ENCODE measurements at places on chromosomes 4 and X.

DNA sequence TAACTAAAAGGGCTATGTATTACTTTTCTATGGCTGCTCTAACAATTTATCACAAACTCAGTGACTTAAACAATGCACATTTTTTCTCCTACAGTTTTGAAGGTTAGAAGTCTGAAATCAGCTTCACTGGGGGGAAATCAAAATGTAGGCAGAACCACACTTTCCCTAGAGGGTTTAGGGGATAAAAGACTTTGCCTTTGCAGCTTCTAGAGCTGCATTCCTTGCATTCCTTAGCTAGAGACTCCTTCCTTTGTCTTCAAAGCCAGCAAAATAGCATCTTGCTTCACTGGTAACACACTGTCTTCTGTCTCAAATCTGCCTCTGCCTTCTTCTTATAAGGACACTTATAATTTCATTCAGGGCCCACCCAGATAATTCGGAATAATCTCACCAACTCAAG, 152.4 kb upstream of the SPIN4 start:
- peak; percentile 2 for DNase-seq

- DNase-seq = no peak
Measured at GRCh38 chrX:148933881-148934280, 433.5 kb downstream of the AFF2 start.

- no peak for DNase-seq
Measured at GRCh38 chr4:95018785-95019184, 261.0 kb downstream of the BMPR1B start.

- DNase-seq = no peak
Measured at GRCh38 chr4:146211440-146211839, 2.9 kb upstream of the REELD1 start.

DNA sequence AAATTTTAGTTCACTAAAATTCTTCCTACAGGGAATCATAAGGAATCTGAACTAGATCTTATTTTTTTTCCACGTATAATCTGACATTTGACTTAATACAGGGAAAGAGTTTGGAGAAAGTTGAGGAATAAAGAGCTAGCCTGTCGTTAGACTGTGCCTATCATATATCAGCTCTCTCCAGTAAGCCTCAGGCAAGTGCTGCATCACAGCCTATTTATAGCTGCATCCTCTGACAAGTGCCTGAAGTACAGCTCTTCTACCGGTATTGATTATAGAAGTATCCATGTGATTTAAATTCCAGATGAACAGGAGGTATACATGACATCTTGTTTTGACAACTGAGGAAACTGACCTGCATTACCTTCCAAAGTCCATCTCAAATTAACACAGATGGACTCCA, 248.9 kb downstream of the TLL1 start:
- peak; percentile 1 for DNase-seq

GRCh38 chr4:145278341-145279121, 98.1 kb upstream of the OTUD4 start:
- peak; percentile 63 for DNase-seq

DNA sequence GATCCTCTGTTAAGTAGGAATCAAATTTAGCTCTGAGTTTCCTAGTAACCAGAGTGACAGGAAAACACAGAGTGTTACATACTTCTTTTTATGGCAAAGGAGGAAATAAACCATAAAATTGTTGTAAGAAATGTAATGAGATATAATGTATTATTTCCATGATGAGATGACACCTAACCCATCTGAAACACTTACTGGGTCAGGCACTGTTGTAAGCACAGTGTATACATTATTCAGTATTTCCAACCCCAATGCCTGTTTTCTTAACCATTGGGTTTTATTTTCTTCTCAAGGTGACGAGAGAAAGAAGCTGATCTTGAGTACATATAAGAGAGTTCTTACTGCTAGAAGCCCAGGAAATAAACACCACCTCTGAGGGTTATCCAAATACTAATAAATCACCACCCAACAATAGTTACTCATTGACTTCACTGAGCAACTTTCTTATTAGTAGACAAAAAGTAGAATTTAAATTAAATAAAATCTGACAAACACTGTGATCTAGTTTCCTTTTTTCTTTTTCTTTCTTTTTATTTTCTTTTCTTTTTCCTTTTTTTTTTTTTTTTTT, 4.2 kb upstream of the ENAM start:
- DNase-seq = no peak

DNA sequence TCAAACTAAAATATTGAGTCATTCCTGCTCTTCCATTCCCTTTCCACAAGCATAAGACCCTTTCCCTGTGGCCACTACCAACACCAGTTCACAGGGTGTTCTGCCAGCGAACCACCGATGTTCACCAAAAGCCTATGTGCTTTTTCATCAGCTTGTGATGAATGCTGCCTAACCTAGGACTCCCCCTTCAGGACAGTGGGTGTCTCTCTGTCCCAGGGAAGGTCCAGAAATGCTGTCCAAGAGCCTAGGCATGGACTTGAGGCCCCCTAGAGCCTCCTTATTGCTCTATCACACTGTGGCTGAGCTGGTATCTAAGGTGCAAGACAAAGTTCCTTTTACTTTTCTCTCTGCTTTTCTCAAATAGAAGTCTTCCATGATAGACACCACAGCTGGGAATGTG, 1015.6 kb downstream of the PCDH19 start:
- no peak for DNase-seq

DNA sequence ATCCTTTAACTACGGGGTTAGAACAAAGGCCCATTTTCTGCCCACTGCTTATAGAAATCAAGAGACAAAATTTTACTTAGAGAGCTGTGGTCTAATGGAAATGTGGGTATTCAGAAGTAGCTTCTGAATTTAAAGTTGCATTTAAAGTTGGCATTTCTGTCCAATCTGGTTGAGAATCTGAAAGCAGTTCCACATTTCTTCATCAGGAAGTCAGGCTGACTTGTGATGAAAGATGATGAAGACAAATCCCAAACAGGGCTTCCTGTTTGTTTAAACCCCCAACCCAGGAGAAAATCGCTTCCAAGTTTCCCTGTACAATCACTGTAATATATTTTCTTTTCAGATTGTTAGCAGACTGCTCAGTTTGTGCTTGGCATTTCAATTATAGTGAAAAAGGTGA, 345.3 kb downstream of the SPRY1 start:
- DNase-seq = peak; percentile 6

GRCh38 chr4:153789741-153790499, 1.0 kb upstream of the SFRP2 start:
- peak; percentile 86 for DNase-seq

- peak; percentile 60 for DNase-seq
Measured at GRCh38 chrX:86047174-86047935, at the start of gene CHM. Gene CHM (minus strand): TSS chrX:86047558. CDS start chrX:86047532, 26 bp downstream.

DNA sequence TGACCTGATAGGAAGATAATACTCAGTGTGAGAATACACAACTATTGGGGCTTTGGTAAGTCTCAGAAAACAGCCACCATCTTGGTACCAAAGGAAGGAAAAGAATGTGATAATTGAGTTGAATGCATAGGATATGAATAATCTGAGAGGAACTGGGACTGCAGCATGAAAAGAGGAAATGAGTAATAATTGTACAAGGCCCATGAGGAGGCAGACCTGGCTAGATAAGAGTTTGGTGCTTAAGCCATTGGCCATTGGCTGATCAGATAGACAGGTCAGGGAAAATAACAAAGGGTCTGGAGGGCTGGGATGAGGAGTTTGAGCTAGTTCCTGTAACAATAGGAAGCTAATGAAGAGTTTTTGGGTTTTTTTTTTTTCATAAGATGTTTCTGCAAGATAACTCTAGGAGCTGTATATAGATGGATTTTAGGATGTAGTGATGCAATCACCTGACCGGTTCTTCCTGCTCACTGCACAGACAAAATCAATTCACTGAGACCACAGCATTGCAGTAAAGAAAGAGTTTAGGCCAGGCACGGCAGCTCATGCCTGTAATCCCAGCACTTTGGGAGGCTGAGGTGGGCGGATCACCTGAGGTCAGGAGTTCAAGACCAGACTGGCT, 5.3 kb upstream of the TRMT2B start:
- DNase-seq = peak; percentile 73

DNA sequence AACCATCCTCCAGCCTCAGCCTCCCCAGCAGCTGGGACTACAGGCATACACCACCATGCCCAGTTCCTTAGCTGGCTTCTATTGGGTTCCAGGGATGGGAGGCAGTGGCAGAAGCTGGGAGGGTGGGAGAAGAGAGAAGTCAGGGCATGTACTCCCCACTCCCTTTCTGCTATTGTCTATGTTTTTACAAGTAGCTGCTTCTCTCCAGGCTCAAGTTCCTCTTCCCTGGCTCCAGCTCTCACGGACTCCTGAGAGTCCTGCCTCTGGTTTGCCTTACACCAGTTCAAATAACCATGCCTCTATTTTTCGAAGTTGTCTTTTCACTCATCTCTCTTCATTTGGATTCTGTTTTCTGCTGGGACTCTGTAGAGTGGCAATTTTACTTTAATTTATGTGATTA, 2.9 kb downstream of the TBC1D9 start:
- no peak for DNase-seq

DNA sequence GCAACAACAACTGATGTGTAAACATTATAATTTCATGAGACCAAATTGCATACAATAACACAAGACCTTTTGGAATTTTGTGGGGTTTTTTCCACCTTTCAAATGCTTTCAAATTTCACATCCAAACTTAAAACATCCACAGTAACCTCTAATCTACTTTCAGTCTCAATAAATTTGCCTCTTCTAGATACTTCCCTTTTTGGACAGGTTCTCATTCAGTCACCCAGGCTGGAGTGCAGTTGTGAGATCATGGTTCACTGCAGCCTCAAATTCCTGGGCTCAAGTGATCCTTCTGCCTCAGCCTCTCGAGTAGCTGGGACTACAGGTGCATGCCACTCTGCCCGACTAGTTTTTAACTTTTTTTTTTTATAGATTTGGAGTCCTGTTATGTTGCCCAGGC, 556.6 kb downstream of the NLGN4X start:
- DNase-seq = no peak

GRCh38 chrX:20056704-20057103, 60.0 kb downstream of the MAP7D2 start:
- DNase-seq = no peak

DNA sequence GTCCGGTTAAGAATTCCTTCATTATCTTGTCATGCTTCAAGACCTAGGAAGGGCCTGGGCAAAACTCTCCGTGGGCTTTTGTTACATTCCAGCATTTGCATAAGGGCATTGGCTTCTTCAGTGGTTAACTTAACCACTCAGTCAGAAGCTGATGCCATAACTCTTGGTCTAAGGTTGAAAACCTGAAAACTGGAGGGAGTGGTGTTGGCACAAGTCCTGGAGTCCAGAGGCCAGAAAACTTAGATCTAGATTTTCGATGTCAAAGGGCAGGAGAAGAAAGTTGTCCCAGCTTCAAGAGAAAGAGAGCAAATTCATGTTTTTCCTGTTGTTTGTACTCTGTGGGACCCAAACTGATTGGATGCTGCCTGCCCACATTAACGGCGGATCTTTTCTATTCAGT, 86.6 kb upstream of the GC start:
- no peak for DNase-seq

GRCh38 chr4:165308166-165308565, 19.3 kb upstream of the MSMO1 start:
- peak; percentile 31 for DNase-seq

GRCh38 chr4:114729068-114729738, 130.6 kb downstream of the UGT8 start:
- DNase-seq = no peak

DNA sequence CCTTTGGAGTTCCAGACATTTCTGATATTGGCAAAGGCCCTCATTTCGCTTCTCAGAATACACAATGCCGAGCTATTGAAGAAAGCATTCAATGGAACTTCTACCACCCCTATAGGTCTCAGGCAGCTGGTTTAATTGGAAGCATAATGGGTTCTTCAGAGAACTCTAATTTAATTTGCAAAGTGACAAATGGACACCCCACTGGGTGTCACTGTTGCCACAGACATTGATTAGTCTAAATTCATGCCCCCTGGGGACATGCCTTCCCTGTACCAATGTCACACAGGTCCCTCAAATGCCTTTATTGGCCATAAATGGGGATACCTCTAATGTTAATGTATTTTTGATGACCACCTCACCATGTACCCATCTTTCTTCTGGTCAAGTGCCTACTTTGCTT, 22.9 kb upstream of the TMEM255A start:
- DNase-seq = no peak

Data from foreskin fibroblast (primary cell).